DND-41 (cell line): ENCODE measurements at places on chromosomes 3 and 15.

- DNase-seq = peak; percentile 66
Measured at GRCh38 chr3:161851941-161852566, 355.4 kb downstream of the OTOL1 start.

DNA sequence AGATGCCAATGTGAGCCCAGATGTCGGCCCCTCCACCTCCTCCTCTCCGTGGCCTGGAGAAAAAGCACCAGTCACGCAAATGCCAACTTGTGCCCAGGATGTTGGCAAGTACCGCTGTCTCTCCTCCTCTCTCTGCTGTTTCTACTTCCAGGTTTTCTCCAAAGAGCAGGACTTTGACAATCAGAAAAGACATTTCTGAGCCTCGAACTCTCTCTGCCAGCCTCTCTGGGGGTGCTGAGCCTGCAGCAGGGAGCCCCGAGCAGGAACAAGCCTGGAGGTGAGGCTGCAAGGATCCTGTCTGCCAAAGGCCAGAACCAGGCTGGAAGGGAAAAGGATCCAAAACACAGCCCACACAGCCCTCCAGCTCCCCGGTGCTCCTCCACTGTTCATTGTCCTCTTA lies 89.7 kb downstream of the SEC22A start:
- no peak for DNase-seq

DNA sequence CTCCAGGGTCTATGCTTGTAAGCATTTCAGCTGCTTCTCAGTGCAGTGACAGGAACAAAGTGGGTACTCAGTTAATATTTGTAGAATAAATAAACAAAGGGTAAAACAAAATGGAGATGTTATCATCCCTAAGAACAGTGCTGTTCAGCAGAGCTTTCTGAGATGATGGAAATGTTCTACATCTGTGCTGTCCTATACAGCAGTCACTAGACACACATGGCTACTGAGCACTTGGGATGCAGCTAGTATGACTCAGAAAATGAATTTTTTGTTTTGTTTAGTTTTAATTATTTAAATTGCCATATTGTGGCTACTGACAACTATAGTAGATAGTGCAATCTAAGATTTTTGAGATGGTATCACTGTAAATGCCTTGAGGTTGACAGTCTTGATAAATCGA lies 283.8 kb upstream of the ADAMTS9 start:
- no peak for DNase-seq

DNA sequence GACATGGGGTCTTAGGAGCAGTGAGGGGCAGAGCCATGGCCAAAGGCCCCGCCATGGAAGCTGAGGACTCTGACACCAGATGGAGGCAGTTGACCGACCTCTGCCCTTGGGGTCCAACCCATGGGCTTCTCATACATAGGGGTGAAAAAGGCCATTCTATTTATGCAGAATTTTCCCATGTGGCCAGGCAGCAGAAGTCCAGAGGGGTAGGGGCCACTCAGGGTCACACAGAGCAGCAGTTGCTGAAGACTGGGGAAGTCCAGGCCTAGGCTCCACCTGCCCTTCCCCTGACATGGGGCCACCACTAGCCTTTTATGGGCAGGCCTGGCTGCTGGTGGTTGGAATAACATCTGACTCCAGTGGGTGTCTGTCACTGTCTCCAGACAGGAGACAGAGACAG lies 6.4 kb downstream of the PRSS50 start:
- no peak for DNase-seq

GRCh38 chr3:63390710-63391230 lies 112.7 kb downstream of the SYNPR start:
- no peak for DNase-seq

DNA sequence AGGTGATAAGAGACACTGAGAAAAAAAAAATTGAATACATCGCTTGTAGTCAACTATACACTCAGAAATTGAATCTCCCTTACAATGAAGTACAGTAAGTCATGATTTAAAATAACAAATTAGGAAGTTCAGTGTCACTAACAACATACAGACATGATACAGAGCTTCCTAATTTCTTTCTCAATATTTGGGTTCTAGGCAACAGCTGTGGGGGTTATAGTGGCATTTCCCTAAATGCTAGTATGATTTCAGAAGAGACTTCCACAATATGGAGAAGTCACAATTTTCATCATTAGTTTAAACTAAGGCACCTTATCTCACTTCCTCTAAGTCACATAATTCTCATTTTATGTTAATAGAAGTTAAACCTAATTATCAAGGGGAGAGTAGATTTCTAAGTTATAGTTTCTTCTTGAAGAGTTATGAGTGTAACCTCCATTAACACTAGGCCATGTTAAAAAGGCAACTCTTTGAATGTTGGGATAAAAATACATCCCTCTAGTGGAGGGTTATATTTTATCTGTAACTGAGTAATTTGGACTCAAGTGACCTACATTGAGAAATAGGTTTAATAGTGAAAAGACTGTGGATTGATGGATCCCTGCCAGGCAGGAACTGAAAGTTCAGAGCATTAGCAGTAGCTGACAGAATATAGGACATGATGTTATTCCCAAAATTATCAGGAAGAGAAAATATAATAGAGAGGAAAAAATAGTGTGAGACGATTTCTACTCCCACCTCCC lies 286.0 kb upstream of the SUCLG2 start:
- DNase-seq = no peak

DNA sequence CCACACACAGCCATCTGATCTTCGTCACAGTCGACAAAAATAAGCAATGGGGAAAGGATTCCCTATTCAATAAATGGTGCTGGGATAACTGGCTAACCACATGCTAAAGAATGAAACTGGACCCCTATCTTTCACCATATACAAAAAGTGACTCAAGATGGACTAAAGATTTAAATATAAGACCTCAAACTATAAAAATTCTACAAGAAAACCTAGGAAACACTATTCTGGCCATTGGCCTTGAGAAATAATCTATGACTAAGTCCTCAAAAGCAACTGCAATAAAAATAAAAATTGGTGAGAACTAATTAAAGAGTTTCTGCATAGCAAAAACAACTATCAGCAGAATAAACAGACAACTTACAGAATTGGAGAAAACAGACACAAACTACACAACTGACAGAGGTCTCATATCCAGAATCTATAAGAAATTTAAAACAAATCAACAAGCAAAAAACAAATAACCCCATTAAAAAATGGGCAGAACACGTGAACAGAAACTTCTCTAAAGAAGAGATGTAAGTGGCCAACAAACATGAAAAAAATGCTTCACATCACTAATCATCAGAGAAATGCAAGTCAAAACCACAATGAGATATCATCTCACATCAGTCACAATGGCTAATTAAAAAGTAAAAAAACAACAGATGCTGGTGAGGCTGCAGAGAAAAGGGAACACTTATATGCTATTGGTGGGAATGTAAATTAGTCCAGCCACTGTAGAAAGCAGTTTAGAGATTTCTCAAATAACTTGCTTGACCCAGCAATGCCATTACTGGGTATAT lies 104.0 kb downstream of the NR1I2 start:
- no peak for DNase-seq

DNA sequence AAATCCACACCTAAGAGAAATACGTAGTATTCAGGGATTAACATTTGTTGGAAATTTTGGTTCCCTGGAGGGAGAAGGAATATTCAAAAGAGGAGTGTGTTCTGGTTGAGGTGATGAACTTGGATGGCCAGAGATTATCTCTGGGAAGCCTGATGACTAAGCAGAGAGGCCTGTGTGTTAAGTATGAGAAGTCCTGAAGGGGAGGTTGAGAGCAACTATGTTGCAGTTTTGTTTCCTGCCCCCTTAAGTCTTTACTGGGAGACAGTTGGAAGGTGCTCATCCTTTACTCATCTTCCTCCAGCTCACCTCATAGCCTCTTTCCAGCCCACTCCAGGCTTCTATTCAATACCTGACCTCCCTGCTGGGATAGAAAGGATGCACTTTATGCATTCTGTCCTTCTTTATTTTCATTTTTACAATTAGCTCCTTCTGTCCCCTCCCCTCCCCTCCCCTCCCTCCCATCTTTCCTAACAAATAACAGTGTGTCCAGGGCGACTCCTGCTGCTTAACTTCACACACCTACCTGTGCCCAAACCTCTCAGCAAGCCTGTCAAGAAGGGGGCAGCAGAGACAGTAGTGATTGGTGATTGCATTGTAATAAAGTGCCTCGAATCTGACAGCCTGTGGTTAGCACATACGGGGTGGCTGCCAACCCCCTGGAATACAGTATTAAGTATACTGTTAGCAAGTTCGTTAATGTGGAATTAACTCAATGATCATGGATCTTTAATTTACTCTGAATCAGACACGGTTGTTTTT lies 11.9 kb downstream of the RAP2B start:
- DNase-seq = no peak

DNA sequence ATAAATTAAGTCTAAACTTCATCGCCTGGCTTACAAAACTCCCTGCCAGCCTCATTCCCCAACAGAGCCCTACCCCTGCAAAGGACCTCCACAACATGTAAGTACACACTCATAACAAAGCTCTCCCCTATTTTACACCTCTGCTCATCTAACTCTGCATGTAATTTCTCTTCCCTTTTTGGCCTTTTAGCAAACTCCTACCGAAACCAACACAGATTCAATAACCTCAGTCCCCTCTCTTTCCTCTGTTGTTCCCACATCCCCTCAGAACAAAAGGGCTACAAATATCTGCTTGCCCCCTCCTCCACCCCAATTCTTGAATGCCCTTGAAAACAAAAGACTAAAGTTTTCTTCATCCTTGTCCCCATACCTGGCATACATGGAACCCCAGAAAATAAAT lies 662 bp downstream of the UBL7 start:
- DNase-seq = no peak

DNA sequence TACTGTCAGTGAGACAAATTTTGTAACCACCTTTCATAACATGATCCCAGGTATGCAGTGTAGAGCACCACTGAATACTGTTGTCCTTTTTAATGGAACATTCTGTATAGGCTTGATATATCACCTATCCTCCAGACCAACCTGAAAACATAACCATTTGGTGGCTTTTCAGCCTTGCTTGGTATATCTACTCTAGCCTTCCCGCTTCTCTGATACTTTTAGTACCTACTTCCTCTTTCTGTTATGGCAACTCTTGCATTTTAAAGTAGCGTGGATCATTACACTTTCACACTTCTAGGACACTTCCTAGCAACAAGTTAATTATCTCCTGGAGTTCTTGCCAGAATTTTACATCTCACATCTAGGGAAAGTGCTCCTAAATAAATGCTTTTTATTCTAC lies 226.6 kb upstream of the ROBO1 start:
- DNase-seq = no peak

- no peak for DNase-seq
Measured at GRCh38 chr3:127287840-127288239, at the start of gene PRR20G. TSS of gene PRR20G (minus strand) at chr3:127288046. CDS start at chr3:127287365, 681 bp downstream.

DNA sequence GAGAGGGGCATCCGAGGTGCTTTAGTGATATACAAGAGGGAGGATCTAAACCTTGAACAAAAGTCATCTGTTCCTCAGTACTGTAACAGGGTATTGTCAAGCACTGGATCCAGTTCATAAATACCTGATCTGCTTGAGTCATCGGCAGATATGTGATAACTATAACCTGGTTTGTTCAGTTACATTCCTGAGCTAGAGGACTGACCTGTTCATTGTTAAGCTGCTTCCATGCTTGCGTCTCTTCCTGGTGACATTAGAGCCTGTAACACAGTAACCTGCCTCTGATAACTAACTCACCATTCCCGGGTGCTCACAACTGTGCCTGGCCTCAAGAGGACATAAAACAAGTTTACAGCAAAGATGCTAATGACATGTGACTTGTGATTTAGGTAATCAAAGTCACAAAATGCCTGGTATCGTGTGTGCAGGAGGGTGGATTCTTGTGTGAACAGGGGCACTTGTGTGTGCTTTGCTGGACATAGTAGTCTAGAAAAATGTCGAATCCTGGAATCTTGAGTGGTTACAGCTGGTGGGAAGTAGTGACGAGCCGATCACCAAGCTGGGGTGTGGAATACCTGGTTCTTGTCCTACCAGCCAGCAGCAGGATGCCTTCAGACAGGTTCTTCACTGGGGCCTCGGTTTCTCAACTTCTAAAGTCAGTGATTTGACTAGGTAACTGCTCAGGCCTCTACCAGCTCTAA lies 30.9 kb upstream of the POLR2M start:
- DNase-seq = no peak

GRCh38 chr3:38515367-38515766 lies 19.2 kb downstream of the EXOG start:
- no peak for DNase-seq

DNA sequence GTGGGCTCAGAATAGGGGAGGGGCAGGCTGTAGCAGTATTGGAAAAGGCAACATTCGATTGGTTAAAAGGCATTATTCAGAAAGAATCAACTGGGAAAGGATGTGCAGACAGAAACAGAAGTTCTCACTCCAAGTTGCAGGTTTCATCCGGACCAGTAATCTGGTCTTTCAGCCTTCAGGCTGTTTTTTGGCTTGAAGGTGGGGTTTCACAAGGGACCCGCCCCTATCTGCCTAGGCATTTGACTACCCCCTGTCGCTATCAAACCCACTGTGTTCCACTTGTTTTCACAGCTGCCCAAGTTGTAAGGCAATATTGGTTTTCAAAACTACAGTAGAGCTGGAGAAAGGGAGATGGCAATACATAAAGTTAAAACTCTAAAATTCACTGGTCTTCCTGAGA lies 96.9 kb downstream of the VPS8 start:
- DNase-seq = no peak

GRCh38 chr3:17398959-17399551 lies 343.4 kb downstream of the TBC1D5 start:
- no peak for DNase-seq

- DNase-seq = no peak
Measured at GRCh38 chr15:73382115-73382514, 13.4 kb upstream of the HCN4 start.

DNA sequence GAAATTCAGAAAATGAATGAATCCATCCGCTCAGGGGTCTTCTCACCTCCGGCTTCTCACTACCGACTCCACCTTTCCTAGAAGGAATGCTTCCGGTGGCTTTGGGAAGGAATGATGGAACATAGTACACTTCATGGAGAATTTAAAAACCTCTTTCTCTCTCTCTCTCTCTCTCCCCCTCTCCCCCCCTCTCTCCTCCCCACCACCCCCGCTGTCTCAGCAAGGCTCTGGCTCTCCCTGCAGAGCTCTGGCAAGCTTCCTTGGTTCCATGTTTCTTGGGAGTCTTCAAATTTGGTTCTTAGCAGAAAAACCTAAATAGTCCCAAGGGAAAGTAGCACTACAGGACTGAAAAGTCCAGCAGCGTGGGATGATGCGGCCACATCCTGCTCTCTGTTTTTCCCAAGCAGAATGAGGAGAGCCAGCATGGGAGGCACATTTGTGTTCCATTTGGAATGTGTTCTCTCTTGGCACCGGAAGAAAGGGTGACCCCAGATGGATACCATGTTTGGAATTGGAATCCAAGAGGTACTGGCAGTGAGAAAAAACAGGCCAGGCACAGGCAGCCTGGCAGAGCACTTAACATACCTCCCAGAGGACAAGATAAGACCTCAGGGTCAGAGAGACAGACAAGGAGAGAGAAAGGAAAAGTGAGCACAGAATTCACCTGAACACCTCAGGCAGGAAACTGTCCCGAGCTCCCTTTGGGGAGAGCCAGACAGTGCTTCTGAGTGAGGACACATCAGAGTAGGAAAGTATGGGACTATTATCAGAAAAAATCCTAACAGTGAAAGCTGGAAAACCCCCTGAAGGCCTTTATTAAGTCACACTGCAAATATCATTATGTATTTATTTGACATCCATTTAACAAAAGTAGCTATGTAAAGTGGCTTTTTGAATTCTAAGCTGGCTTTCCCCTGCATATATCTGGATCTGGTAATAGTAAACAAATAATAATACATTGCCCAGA lies at the start of gene POPDC2:
POPDC2 (minus strand) TSS at position 116 of the 967 bp plus-strand sequence. CDS start 166 bp downstream, outside the sequence.
- no peak for DNase-seq

- no peak for DNase-seq
Measured at GRCh38 chr3:23994244-23994569, 49.1 kb downstream of the NR1D2 start.
